ENCODE measurements at places on chromosomes 4 and X.

GRCh38 chr4:77120886-77121508 lies 36.0 kb upstream of the CCNG2 start:
- DNase-seq = peak; percentile 30

GRCh38 chr4:158229768-158230167 lies 19.5 kb downstream of the TMEM144 start:
- DNase-seq = no peak

DNA sequence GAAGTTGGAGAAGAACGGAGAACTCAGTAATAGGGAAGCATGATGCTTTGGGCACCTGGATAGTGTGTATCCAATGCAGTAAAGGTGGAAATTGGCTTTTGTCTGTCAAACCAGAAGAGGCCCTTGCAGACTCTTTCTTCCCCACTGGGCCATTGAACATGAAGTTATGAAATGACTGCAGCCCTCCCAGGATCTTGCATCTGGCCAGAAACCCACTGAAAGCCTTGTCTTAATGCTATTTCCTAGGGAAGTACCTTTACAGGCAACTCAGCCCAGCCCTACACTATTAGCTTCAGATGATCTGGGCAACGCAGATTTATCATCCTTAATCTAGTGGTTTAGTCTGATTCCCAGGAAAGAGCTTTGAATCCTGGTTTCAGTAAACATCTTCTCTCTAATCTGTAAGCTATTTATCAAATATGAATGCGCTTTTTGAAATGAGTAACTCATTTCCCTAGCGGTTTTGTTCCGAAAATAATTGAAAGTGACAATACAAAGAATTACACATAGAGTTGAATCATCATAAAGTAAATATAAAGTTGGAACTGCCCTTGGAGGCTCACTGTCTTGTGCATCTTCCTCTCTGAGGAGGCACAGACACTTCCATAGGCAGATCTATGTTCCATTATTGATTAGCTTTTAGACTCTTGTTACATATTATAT lies 464.1 kb downstream of the IDS start:
- no peak for DNase-seq

DNA sequence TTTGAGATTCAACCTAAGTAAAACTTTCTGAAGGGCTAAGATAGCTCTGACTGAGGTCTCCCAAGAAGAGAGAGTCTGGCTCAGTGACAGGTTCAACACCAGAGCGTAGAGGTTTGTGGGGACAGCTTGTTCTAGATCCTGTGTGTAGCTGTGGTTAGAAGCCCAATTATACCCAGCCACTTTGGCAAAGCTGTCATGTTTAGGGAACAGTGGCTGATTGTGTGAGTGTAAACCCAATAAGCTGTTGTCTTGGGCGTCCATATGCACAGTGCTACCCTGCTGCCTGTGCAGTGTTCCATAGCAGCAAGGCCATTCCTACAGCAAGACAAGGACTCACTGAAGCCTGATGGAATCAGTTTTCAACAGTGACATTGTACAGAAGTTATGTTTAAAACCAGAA lies 11.2 kb upstream of the SCRG1 start:
- no peak for DNase-seq

- DNase-seq = no peak
These were observed 466.1 kb downstream of the GPAT3 start for GRCh38 chr4:84001876-84002569.

DNA sequence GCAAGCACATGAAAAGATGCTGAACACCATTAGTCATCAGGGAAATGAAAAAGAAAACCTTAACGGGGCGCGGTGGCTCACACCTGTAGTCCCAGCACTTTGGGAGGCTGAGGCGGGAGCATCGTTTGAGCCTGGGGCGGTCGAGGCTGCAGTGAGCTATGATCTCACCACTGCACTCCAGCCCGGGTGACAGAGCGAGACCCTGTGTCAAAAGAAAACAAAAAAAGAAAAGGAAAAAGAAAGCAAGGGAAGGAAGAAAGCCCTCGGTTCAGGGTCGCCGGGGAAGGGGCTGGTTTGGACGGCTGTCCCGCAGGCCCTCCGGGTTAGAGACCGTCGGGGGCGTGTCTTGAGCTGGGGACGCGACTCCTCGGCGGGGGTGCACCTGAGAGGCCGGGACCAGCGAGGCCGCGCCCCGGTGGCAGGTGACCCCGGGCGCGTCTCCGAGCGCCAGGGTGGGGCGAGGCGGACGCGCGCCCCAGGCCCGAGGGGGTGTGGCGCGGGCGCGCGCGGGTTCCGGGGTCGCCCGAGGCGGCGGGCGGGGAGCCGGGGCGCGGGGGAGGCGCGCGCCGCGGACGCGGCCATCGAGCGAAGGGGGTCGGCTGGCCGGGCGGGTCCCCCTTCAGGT lies 478 bp upstream of the PLXNA3 start:
- DNase-seq = peak; percentile 68

DNA sequence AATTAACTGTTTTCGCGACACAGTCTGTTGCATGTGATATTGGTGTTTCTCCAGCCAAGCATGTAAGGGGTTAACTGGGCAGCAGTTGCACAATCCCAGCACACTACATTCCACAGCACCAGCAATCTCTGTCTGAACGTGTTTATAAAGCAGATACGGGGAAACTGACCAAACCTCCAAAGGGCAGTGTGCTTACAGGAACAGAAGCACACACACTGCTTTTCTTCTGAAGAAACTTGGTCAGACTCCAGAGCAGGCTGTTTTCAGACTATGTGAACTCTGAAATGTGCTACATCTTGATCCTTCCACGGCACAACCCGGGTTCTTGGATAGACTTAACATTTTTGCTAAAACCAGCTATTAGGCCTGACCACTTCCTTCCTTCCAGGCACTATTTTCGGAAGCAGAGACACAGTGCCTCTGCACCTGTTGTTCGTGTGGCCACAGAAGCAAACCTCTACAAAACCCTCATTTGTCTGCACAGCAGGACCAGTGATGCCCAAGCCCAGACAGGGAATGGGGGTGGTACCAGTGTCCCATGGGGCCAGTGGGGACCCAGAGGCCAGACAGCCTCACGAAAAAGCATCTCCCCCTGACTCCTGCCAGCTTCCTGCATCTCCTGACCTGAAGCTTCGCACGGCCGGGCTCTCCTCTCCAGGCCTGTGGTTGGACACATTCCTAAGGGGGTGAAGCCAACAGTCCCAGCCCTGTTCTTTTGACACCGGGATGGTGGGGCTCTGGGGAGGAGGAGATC lies 90.1 kb downstream of the IRF2 start:
- DNase-seq = peak; percentile 85

- no peak for DNase-seq
These were observed 249.9 kb downstream of the HNRNPD start for GRCh38 chr4:82123934-82124333.

DNA sequence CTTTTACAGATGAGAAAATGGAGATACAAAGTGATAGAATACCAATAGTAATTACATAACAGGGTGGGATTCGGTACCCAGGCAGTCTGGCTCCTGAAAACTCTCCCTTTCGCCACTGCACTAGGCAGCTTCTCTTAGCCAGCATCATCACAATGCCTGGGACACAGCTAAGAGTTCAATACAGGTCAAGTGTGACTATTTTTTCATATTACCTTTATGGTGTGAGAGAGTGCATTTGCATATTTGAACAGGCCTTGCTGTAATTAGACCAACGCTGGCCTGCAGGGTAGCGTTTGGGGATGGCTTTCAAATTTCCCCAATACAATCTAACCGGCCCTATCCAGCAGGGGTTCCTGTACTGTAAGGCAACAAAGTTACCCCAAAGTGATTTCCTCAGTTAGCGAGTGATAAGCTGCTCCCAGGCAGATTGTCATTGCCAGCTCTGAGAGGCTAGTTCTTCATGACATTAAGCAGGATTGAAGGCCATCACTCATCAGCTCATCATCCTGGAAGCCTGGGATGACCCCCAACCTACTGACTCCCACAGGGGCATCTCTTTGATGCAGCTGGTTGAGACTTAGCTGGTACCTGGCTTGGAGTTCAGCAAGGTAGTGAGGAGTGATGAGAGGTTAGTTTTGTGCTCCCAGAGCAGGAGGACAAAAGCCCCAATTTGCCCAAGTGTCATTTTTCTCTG lies 836.8 kb upstream of the LCORL start:
- no peak for DNase-seq

DNA sequence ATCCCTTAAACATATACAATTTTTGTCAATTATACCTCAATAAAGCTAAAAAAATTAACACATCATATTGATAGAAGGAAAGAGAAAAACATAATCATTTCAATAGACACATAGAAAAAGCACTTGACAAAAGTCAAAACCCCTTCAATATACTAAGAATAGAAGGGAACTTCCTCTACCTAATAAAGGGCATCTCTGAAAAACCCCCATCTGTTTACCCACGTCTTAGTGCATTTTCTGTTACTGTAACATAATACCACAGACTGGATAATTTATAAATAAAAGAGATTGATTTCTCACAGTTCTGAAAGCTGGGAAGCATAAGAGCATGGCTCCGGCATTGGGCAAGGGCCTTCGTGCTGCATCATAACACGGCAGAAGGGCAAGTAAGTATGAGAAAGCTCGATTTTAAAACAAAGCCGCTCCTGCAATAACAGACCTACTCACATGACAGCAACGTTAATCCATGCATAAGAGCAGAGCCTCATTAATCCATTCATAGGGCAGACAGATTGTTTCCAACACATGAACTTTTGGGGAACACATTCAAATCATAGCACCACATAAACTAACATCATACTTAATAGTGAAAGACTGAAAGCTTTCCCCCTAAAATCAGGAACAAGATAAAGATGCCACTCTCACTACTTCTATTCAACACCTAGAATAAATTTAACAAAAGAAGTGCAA lies 15.7 kb downstream of the STEEP1 start:
- DNase-seq = no peak

DNA sequence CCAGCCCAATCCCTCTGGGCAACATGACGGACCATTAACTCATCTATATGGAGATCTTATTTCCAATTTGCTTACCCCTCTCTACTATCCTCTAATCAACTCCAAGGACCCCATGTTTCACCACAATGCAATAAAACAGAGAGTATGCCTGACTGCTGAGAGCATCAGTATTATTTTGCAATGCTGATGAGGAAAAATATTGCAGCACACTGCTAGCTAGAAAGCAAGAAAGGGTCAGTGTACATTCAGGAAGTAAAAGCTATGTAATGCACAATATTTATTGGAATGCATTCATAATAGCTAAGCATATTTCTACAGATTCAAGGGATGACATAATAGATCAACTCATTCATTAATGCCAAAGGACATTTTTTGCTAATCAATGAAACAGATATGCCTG lies 33.2 kb downstream of the ARAP2 start:
- no peak for DNase-seq

DNA sequence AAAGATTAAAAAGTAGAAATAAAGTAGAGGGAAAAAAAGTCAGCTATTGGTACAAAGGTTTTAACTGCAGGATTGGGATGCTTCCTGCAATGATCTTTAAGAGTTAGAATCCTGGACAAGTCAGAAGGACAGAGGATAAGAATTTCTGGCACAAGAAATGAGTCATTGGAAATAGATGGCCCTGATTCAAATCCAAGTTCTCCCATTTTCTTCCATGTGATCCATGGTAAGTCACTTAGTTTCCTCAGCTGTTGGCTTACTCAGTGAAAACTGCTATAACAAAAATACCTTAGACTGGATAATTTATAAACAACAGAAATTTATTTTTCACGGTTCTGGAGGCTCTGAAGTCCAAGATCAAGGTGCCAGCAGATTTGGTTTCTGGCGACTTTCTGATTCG lies 13.3 kb upstream of the TBC1D19 start:
- no peak for DNase-seq

- DNase-seq = peak; percentile 48
These were observed 6.9 kb upstream of the MSANTD1 start for GRCh38 chr4:3241898-3242524.

- DNase-seq = no peak
These were observed 561.3 kb upstream of the GRIA3 start for GRCh38 chrX:122622795-122623194.

DNA sequence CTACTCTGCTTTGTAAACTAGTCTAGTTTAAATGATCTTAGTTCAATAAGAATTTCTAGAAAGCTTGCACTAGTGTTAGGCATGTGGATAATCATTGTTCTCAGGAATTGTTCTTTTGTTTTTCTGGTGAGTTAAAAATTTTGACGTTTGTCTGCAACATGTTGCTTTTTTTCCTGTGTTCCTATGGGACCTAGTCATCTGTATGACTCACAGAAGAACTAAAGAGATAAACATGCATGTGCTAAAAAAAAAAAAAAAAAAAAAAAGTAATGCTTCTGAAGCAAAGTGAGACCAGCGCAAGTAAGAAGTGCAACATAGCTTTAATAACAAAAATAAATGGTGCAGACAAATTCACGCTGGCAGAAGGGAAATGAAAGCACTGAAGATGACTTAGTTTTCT lies 471.2 kb downstream of the IQCM start:
- no peak for DNase-seq

DNA sequence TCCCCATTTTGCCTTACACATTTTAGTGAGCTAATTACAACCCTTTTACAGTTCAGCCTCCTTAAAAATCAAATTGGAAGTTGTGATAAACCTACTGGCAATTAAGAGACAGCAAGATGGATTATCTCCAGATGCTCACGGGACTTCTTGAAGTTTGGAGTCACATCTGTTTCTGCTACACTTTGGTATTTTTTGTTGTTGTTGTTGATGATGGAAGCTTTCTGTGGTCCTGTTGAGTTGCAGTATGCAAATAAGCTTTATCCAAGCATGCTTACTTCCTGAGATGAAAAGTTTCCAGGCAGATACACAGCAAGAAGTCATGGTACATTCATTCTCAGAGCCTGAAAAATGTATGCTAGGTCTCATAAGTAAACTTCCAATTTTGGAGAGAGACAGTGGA lies 670.0 kb upstream of the AMOT start:
- no peak for DNase-seq

- no peak for DNase-seq
These were observed 67.6 kb downstream of the SHOX start for GRCh38 chrX:698206-698605.

- no peak for DNase-seq
These were observed 66.8 kb upstream of the CENPE start for GRCh38 chr4:103264905-103265304.

DNA sequence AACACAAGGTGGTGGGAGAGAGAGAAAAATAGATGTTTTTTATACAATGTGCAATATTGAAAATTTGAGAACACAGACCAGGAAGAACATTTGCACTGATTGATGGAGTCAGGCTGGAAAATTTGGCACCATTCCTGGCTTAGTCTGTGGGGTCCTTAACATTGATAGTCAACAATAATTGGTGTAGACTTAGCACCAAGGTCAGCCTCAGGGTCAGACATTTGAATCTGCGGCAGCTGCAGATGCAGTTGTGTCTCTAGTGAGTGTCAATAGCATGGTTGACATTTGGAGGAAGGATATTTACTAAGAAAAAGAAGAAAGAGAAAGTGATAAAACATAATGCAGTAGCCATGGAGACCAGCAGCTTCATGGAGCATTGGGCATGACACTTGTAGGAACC lies 31.5 kb upstream of the GLRA3 start:
- DNase-seq = no peak

DNA sequence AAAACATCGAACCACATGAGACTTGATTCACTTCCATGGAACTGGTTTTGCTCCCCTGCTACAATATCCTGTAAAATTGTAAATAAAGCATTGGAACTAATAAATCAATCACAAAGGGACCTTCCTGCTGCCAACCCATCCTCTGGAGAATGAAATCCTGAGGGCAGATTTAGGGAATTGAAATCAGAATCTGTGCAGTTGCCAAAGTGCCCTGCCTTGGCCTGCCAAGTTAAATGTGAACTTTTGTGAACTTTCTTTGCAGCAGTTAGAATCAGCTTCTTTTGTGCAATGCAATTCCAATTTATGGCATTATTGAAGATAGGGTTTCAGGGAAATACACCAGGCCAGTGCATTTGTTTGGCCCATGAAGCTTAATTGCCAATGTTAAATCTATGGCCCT lies 263.1 kb downstream of the PTTG2 start:
- DNase-seq = no peak

Data from large intestine (tissue), 12 donors.